Anterior cingulate cortex (tissue), 58 donors: ENCODE measurements at places on chromosomes 16 and 17.

- peak; percentile 77 for DNase-seq
Observed at GRCh38 chr16:65071433-65072311, 50.2 kb downstream of the CDH11 start.

DNA sequence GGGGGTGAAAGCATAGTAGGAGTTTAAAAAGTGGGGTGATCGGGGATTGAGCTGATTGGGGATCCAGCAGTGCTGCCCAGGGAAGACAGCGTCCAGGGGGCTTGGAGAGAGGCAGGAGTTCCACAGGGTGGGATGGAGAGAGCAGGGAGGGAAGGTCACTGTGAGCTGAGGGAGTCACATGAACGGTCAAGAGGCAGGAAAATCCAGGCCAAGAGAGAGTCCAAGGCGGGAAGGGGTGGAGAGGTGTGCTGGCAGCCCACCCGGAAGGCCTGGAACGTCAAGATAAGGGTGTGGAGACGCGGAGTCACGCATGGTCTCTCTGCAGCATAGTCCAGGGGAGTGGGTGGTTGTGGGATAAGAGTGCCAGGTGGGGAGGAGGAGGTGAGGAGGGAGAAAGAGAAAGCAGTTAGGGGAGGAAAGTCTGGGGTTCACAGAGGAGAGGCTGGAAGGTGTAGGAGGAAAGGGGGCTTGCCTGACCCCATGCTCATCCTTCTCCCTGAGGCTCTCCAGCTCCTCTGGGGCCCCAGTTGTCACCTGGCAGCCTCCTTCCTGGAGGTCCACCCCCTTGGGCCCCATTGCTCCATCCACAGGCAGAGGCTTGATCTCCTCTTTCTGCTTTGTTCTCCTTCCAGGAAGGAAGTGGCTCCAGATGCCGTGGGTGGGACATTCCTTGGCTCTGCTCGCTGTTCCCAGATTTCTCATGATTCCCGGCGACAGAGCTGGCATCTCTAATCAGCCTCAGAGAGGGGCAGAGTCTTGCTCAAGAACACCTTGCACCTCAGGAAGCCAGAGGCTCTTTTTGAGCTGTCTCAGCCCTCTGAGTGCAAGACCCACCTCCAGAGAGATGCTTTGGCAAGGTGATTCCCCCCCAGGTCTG, 28.7 kb downstream of the CCR7 start:
- DNase-seq = no peak

GRCh38 chr16:2775765-2776499, 1.1 kb downstream of the ELOB start:
- no peak for DNase-seq

GRCh38 chr16:62967163-62967562, 930.9 kb upstream of the CDH8 start:
- DNase-seq = no peak

DNA sequence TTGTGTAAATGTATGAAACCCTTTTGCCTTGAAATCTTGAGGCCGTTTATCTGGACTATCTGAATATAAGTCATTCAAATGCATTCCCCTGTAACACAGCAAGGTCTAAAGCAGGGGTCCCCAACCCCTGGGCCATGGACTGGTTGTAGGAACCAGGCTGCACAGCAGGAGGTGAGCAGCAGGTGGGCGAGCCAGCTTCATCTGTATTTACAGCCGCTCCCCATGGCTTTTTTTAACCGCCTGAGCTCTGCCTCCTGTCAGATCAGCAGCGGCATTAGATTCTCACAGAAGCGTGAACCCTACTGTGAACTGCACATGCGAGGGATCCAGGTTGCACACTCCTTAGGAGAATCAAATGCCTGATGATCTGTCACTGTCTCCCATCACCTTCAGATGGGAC, 24.1 kb downstream of the DNAH3 start:
- no peak for DNase-seq

- DNase-seq = no peak
Observed at GRCh38 chr16:74997042-74997491, 1.8 kb upstream of the ZNRF1 start.

DNA sequence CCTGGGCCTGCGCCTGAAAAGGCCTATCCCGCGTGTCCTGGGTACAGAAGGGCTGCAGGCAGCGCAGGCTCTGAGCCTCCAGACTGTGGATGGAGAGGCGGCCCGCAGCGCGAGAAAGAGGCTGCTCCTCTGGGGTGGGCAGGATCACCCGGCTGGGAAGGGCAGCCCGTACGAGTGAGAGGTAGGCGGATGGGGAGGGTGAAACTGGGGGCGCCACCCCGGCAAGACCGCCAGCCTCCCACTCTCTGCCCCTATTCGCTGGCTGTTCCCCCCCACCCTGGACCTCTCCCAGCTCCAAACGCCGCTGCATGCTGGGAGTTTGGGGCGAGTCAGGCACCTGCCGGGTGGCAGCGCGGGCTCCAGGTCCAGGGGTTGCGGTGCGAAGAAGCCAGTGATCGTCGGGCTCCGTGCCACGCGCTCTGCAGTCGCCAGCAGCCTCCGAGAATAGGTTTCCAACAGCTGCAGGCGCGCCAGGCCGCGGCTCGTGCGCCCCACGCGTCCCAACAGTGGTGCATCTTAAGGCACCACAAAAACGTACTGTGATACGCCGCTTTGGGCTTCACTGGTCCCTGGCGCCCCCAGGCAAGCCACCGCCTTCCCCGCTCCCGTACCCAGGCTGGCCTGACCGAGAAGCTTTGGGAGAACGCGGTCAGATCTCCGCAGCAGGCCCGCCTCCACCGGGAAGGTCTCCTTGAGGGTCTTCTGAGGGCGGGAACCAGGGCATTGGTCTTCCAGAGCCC, 1.1 kb downstream of the NOXO1 start:
- DNase-seq = no peak

DNA sequence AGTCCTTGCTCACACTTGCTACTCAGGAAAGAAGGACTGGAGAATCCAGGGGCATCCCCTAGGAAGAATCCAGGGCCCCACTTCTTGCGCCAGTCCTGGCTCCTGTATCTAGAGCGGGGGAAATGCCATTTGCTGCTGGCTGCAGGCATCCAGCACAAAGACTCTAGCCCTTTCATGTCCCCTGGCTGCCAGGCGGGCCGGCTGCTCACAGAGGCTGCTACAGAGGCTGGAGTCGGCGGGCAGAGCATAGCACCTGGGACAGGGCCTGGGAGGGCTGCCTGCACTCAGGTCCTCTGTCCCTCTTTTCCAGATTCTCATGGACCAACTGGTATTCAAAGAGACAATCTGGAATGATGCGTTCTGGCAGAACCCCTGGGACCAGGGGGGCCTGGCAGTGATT, 13.8 kb downstream of the SMIM5 start:
- DNase-seq = peak; percentile 31

DNA sequence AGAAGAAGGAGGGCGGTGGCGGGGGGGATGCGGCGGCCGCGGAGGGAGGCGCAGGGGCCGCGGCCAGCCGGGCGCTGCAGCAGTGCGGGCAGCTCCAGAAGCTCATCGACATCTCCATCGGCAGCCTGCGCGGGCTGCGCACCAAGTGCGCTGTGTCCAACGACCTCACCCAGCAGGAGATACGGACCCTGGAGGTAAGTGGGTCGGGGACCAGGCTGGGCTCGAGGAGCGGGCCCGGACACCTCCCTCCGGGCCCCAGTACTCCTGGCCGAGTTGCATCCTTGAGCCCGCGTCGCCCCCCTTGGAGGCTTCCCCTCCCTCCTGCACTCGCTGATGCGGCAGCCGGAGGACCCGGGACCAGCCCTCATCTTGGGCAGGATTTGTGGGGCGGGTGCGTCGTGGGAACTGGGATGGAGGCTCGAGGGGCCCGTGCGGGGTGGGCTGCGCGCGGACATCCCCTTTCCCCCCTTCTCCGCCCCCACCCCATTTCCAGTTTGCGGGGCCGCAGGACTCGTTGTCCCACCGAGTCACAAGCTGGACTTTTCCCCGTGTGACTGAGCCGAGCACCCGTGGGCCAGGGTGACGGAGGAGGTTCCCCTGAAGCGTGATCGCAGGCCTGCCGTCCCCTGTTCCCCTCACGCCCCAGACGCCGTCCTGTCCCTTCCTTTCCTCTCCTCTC, 572 bp downstream of the KSR1 start:
- no peak for DNase-seq

GRCh38 chr17:60142872-60143499, 6.8 kb upstream of the CA4 start:
- peak; percentile 66 for DNase-seq
